Neural crest cell (in vitro differentiated cells): ENCODE measurements at places on chromosomes 7 and 10.

- no peak for DNase-seq
- peaks cover 29% of the 10 kb centered on the region for H3K4me1 ChIP-seq
- peaks cover 11% of the 10 kb centered on the region for H3K27me3 ChIP-seq
These were observed 28.9 kb upstream of the ECHDC3 start for GRCh38 chr10:11713186-11713743.

GRCh38 chr10:74117738-74118137 lies 32.9 kb downstream of the AP3M1 start:
- H3K36me3 ChIP-seq, result peaks cover 10% of the 10 kb centered on the region
- no peak for DNase-seq
- no peak overlapping the region for H3K4me3 ChIP-seq
- H3K4me1 ChIP-seq, result no peaks in the 10 kb centered on the region
- H3K27ac ChIP-seq, result no peak overlapping the region

DNA sequence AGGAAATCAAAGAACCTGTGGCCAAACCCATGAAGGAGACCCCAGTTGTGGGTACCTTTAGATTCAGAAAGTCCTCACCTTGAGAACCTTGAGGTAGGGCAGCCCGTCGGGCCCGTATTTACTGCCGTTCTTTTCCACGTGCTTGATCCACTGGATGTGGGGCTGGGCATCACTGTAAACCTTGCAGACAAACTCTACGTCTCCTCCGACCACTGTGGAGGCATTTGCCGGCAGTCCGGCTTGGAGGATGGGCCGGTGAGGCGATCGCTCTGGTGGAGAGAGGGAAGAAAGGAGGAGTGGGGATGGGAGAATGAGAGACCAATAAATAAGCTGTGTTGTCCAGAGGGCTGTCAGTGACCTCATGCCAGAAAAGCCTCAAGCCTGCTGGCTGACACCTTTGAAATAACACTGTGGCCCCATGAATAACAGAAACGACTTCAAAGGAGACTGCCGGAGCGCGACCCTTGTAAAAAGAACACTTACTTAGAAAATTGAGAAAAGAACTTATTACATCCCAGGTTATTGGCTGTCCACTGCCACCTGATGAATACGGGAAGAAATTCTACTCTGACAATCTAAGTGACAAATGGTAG lies 78.2 kb downstream of the FGFR2 start:
- H3K27ac ChIP-seq, result no peak overlapping the region
- no peak for DNase-seq
- H3K36me3 ChIP-seq, result peaks cover 12% of the 10 kb centered on the region
- H3K4me3 ChIP-seq, result no peak overlapping the region

GRCh38 chr7:132575419-132575981 lies 770 bp downstream of the PLXNA4 start:
- H3K4me3 ChIP-seq, result peak overlapping the region; percentile 91
- no peaks in the 10 kb centered on the region for H3K36me3 ChIP-seq
- H3K27me3 ChIP-seq, result peaks cover 86% of the 10 kb centered on the region
- peak; percentile 25 for DNase-seq

- H3K4me1 ChIP-seq, result peaks cover 14% of the 10 kb centered on the region
- H3K36me3 ChIP-seq, result no peaks in the 10 kb centered on the region
- H3K4me3 ChIP-seq, result no peak overlapping the region
- DNase-seq, result no peak
- H3K27me3 ChIP-seq, result no peaks in the 10 kb centered on the region
- no peak overlapping the region for H3K27ac ChIP-seq
These were observed 381.6 kb downstream of the PARD3 start for GRCh38 chr10:34433241-34434076.

DNA sequence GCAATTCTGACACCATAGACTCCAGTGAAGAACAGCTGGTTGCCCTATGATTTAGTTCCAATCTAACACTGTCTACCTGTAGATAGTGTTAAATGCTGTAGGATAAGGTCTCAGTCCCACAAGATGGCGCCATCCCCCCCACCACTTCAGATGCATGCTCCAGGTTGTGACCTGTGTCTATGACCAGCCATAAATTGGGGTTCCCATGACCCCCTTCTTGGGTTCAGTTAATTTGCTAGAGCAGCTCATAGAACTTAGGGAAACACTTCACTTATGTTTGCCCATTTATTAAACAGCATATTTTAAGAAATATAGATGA lies 13.1 kb downstream of the CCSER2 start:
- H3K4me3 ChIP-seq, result no peak overlapping the region
- peaks cover 9% of the 10 kb centered on the region for H3K36me3 ChIP-seq
- peaks cover 3% of the 10 kb centered on the region for H3K4me1 ChIP-seq
- no peaks in the 10 kb centered on the region for H3K27me3 ChIP-seq

GRCh38 chr10:114801411-114801813 lies 20.2 kb upstream of the FHIP2A start:
- H3K27me3 ChIP-seq, result no peaks in the 10 kb centered on the region
- H3K4me3 ChIP-seq, result no peak overlapping the region
- H3K36me3 ChIP-seq, result peaks cover 3% of the 10 kb centered on the region
- H3K27ac ChIP-seq, result no peak overlapping the region
- H3K4me1 ChIP-seq, result no peaks in the 10 kb centered on the region

GRCh38 chr10:116740971-116741370 lies 1.4 kb downstream of the HSPA12A start:
- H3K27me3 ChIP-seq, result peaks cover 66% of the 10 kb centered on the region
- no peak for DNase-seq
- peaks cover 5% of the 10 kb centered on the region for H3K4me1 ChIP-seq
- H3K4me3 ChIP-seq, result peak overlapping the region; percentile 87
- no peaks in the 10 kb centered on the region for H3K36me3 ChIP-seq

DNA sequence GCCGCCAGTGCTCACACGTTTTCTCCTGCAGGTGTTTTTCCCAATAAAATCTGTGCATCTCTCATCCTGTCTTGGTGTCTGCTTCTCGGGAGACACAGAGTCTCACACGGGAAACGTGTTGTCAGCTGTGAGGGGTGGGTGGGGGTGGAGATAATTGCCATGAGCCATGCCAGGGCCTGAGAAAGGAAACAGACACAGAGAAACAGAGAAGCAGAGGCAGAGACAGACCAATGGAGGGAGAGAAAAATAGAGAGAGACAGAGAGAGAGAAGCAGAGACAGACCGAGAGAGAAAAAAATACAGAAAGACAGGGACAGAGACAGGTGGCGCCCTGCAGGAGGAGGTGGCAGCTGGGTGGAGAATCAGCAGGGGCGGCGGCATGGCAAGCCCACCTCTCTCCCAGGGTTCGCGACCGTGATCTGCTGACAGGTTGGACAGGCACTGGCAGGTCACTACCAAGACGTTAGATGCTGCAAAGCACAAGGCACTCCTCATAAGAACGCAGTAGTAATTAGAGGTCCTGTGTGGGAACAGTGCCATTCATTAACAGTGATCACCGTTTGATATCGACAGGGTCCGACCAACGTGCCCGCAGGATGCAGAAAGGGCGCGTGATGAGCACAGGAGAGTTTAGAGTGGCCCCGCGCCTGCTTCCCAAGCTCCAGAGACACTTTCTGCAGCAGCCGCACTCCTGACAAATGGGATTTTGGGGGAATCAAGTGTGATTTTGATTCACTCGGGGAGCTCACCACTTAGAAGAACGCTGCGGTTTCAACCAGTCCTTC lies 70.5 kb upstream of the INSIG1 start:
- peaks cover 55% of the 10 kb centered on the region for H3K4me1 ChIP-seq
- peak overlapping the region; percentile 9 for H3K4me3 ChIP-seq
- DNase-seq, result no peak
- H3K27ac ChIP-seq, result peak overlapping the region; percentile 11
- H3K27me3 ChIP-seq, result peaks cover 5% of the 10 kb centered on the region
- no peaks in the 10 kb centered on the region for H3K36me3 ChIP-seq

- H3K27ac ChIP-seq, result no peak overlapping the region
- H3K4me3 ChIP-seq, result no peak overlapping the region
- H3K36me3 ChIP-seq, result no peaks in the 10 kb centered on the region
These were observed 237.3 kb downstream of the DGKI start for GRCh38 chr7:137609500-137609899.

GRCh38 chr10:79005126-79005810 lies 63.5 kb upstream of the ZMIZ1 start:
- H3K4me3 ChIP-seq, result no peak overlapping the region
- no peaks in the 10 kb centered on the region for H3K27me3 ChIP-seq
- no peak overlapping the region for H3K27ac ChIP-seq
- no peak for DNase-seq
- peaks cover 12% of the 10 kb centered on the region for H3K4me1 ChIP-seq

DNA sequence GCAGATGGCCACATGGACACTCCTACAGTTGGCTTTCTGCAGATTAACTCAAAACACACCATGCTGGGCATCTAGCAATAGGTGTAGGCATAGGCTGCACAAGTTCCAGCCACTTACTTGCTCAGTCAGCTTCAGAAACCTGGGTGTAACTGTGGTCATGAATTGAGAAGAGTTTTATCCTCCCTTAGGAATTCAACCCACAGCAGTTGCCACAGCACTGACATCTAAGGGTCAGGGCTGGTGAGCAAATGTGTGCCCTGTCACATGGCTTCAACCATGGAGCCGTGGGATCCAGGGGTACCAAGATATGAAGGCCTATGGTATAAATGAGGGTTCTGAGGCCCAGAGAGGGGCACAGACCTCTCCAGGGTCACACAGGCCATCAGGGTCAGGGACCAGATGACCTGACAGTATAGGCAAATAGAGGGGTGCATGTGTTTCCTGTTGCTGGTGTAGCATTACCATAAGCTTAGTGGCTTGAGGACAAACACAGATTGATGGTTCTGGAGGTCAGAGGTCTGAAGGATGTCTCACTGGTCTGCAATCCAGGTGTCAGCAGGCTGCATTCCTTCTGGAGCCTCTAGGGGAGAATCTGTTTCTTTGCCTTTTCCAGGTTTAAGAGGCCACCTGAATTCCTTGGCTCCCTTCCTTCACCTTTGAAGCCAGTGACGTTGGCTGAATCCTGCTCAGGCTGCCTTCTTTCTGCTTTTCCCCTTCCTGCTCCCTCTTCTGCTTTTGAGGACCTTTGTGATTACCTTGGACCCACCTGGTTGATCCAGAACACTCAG lies 24.1 kb downstream of the MINDY4 start:
- H3K27ac ChIP-seq, result no peak overlapping the region
- H3K4me1 ChIP-seq, result no peaks in the 10 kb centered on the region
- H3K36me3 ChIP-seq, result no peaks in the 10 kb centered on the region
- H3K27me3 ChIP-seq, result no peaks in the 10 kb centered on the region

GRCh38 chr10:69817078-69817581 lies 15.4 kb downstream of the COL13A1 start:
- DNase-seq, result no peak
- no peaks in the 10 kb centered on the region for H3K27me3 ChIP-seq
- H3K36me3 ChIP-seq, result no peaks in the 10 kb centered on the region
- no peak overlapping the region for H3K4me3 ChIP-seq
- peaks cover 22% of the 10 kb centered on the region for H3K4me1 ChIP-seq
- no peak overlapping the region for H3K27ac ChIP-seq

GRCh38 chr7:132776048-132776620 lies 199.9 kb upstream of the PLXNA4 start:
- no peaks in the 10 kb centered on the region for H3K27me3 ChIP-seq
- no peak overlapping the region for H3K27ac ChIP-seq
- no peak for DNase-seq
- H3K4me1 ChIP-seq, result no peaks in the 10 kb centered on the region
- H3K4me3 ChIP-seq, result no peak overlapping the region
- no peaks in the 10 kb centered on the region for H3K36me3 ChIP-seq

- H3K27ac ChIP-seq, result no peak overlapping the region
- DNase-seq, result no peak
- H3K4me3 ChIP-seq, result no peak overlapping the region
- no peaks in the 10 kb centered on the region for H3K27me3 ChIP-seq
- no peaks in the 10 kb centered on the region for H3K36me3 ChIP-seq
These were observed 162.2 kb downstream of the AOAH start for GRCh38 chr7:36562121-36562520.

- H3K27ac ChIP-seq, result no peak overlapping the region
- no peak overlapping the region for H3K4me3 ChIP-seq
- H3K27me3 ChIP-seq, result no peaks in the 10 kb centered on the region
- no peaks in the 10 kb centered on the region for H3K4me1 ChIP-seq
These were observed 32.3 kb downstream of the SLC16A9 start for GRCh38 chr10:59677253-59677831.

DNA sequence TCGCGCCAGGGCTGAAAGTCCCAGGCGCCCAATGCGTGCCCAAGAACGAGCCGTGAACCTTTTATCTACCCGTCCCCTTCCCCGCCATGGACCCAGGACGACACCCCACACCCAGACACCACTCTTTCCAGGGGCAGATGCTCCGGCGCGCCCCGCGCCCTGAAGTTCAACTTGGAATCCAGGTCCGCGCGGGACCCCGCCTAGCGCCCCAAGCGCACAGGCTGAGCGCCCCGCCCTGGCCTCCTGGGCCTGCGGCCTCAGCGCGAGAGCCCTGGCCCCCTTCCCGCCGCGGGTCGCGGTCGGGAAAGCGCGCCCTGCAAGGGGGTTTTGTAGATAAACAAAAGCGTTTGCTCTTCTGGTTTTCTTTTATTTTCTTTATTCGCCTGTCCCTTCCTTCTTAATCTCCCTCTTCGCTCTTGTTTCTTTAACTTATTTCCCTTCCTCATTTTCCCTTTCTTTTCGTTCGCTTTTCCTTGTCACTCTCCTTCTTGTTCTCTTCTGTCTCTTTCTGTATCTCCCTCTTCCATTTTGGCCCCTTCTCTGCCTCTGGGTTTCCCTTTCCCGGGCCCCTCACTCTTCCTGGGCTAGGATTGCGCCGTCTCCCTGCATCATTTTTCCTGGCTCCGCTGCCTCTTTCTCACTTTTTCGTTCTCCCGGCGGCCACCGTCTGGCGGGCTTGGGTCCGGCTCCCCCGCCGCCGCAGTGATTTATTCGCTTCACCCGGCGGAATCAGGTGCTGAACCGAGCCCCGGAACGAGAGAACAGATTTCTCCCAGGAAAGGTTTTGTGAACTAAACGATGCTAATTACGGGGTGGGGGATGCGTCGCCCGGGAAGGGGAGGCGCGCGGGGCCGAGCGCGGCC lies 15.3 kb upstream of the PAX2 start:
- no peak overlapping the region for H3K27ac ChIP-seq
- no peaks in the 10 kb centered on the region for H3K36me3 ChIP-seq
- H3K27me3 ChIP-seq, result peaks cover 99% of the 10 kb centered on the region
- no peak overlapping the region for H3K4me3 ChIP-seq

GRCh38 chr7:36273836-36274235 lies 115.8 kb upstream of the ANLN start:
- no peaks in the 10 kb centered on the region for H3K36me3 ChIP-seq
- H3K4me3 ChIP-seq, result no peak overlapping the region
- DNase-seq, result no peak
- peaks cover 18% of the 10 kb centered on the region for H3K4me1 ChIP-seq

GRCh38 chr7:11706666-11707605 lies 125.1 kb downstream of the THSD7A start:
- H3K27ac ChIP-seq, result no peak overlapping the region
- no peaks in the 10 kb centered on the region for H3K4me1 ChIP-seq

DNA sequence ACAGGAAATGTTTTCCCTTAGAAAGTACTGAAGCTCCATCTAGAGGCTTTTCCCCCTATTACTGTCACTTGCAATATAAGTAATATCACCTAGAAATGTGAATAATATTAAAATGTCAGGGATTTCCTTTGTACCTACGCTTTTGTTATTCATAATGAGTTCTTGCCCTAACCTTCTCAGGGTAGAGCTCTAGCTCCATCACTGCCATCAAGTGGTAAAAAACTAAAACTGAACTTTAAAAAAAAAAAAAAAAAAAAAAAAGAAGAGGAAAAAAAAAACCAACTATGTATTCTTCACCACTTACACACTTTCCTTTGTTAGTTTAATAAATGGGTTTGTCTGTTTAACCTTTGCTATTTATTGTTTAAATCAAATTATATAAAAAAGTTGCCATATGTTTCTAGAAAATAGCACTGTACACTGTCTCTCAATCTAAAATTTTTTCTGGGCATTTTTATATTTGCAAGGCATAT lies 49.9 kb downstream of the DNAJC1 start:
- DNase-seq, result no peak
- no peak overlapping the region for H3K4me3 ChIP-seq
- no peaks in the 10 kb centered on the region for H3K27me3 ChIP-seq
